ENCODE measurements at places on chromosomes 5 and 9.

DNA sequence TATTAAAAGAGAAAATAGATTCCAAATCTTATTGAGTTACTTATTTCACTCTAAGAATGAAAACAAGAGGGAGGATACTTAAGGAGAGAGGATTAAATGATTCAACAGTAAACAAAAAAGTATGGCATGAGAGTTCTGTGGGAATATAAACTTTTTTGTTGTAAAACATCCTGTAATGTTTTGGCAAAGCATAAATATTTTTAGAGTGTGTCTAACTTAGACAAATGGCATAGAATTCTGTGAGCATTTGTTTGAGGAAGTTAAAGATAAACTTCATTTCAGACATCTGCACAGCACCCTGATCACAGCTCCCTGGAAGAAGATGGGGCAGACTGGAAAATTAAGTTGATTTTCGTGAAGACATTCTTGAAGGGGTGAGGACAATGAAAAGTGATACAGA is 246.8 kb upstream of the HAPLN1 start:
- no peak for DNase-seq

- peak; percentile 7 for DNase-seq
Observed at GRCh38 chr9:35852267-35852815, 17.9 kb downstream of the OR13J1 start.

GRCh38 chr5:171689853-171690417 is 95.7 kb upstream of the SMIM23 start:
- DNase-seq, result no peak

- no peak for DNase-seq
Observed at GRCh38 chr9:133379153-133380086, 3.3 kb downstream of the STKLD1 start.

- DNase-seq, result no peak
Observed at GRCh38 chr5:17694914-17695313, 60.7 kb downstream of the TAF11L14 start.

GRCh38 chr5:122942164-122942914 is 94.2 kb downstream of the PPIC start:
- DNase-seq, result no peak

GRCh38 chr9:136534366-136534765 is 11.5 kb downstream of the NOTCH1 start:
- no peak for DNase-seq

GRCh38 chr9:111961009-111961408 is 64.4 kb downstream of the UGCG start:
- DNase-seq, result no peak

DNA sequence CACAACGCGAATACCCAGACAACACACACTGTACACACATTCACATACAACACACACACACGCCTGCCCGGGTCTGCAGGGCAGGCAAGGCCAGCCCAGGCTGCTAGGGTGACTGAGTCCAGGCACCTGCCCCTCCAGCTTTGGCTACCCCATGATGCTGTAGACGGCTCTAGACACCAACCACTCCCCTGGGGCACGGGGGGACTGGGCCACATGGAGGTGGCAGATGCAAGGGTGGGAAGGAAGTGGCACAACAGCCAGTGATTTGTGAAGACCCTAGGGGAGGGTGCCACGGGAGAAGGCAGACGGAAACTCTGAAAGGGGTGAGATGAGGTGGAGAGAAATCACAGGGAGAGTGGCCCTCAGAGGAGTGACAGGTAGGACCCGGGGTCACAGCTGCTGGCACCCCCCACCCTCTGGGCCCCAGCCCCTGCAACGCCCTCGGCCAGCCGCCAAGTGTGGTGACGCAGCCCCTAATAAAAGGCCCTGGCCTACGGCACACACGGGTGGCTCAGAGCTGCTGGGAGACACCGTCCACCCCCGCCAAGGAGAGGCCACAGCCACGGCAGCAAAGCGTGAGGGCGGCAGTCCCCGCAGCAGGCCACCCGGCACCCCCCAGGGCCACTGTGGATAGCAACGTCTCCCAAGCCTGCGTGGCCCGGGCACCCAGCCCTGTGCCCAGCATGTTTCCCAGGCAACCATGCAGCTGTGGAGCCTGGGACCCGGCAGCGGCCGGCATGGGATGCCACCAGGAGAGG is 6.6 kb upstream of the CCDC187 start:
- no peak for DNase-seq

DNA sequence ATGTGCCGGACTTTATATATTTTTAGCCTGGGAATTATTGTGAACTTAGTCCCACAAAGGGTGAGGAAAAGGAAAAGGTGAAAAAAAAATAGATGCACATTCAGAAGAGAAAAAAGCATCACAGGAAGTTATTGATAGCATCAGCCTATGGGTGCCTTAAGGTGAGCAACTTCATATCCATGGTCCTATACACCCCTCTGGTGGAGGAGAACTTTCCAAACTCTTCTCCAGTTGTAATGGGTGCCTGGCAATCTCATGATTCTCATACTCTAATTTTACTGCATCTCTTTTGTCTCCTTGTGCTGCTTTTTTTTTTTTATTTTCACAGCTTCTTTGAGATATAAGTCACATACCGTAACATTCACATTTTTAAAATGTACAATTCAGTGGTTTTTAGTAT is 107.4 kb downstream of the JAKMIP2 start:
- no peak for DNase-seq

- no peak for DNase-seq
Observed at GRCh38 chr9:35269919-35270318, 108.1 kb downstream of the UNC13B start.

DNA sequence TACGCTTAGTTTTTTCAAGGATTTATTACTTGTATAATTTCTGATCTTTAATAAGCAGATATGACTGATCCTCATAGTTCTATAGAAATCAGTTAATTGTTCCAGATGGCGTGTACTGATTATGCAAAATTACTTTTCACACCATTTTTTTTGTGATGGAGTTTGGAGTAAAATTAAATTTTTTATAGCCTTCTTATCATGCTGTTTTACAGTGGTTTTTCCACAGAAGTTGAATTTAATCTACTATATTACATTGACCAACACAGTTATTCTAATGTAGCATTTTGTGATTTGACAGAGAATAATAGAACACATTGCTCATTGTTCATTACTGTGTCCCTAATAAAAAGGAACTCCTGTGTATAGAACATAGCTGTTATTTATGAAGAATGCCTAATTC is 111.1 kb downstream of the MVB12B start:
- DNase-seq, result no peak

- DNase-seq, result no peak
Observed at GRCh38 chr5:138629392-138629791, 54.2 kb upstream of the HSPA9 start.

- no peak for DNase-seq
Observed at GRCh38 chr5:79791843-79792242, 102.2 kb downstream of the CMYA5 start.

Measured in colonic mucosa (tissue), 4 donors.